Stimulated activated CD4-positive, alpha-beta T cell treated with anti-CD3 and anti-CD28 coated beads, Interleukin-2, amount 100 ng/mL, for 48 hours (primary cell): ENCODE measurements at places on chromosomes 13 and 19.

GRCh38 chr19:45772130-45772840 lies 3.2 kb upstream of the SIX5 start:
- no peak for DNase-seq

DNA sequence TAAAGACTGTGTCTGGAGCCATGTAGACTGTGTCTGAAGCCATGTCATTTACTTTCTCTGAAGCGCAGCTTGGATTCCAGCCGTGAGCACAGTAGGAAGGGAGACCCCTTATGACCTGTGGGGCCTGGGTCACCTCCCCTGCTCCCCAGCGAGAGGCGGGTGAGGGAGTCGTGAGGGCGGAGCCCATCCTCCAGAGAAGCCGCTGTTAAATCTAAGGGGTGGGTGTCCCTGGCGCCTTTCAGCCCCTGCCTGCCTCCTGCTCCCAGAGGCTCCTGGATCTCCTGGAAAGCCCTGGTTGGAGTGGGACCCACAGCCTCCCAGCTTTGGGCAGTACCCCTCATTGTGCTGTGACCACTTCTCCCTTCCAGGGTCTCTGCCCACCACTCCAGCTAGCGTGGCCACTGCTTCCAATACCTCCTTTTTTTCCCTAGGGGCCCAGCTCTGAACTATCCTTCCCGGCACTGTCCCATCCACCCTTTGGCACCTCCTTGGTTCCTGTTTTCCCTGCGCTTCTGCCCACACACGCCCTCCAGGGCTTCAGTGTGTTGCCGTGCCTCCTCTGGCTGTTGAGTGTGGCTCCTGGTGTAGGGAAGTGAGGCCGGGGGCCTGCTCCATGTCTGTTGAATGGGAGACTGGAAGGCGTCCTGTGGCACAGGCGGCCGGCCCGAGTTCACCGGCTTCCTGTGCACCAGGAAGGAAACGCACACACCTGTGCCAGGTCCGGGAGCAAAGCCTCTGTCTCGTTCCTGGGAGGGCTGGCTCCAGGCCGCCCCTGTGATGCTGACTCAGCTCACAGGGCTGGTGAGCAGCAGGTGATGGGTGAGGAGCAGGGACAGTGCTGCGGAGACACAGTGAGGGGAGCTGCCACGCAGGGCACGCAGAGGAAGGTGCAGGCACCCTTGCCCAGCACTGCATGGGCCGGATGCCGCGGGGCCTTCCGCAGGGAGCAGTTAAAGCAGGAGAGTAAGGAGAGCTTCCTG lies 29.4 kb downstream of the ATP4B start:
- no peak for DNase-seq

- DNase-seq: no peak
Observed at GRCh38 chr19:1376415-1376805, 7.3 kb upstream of the NDUFS7 start.

DNA sequence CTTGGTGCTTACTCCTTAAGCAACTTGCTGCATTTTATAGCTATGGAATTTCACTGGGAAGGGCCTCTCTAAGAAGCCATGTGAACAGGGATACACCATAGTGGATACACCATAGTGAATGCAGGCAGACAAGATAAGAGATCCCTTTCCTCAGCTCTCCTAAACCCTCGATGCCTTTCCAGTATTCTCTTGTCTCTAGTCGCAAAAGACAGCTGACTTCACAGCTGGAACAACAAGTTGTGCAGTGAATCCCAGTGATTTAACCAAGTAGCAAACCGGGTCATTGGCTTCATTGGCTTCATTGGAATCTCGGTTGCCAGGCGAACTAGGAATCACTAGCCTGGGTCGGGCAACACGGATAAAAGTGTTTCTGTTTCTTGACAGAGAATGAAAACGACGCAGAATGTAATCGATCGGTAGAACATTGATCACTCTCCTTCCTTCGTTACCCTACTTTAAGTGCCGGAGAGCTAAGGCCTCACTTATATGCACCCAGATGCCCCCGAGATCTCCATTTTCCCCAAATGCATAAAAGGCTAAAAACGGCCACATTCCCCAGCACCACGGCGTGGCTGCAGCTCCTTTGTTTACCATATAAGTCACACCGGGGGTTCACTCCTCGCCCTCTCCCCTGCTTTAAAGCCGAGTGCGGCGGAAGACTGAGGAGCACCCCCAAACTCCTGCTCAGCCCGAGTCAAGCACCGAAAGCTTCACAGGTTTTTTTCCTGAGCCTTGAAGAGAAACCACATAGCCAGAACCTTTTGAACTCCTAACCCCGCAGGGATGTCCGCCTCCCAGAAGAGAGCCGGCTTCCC lies 674 bp downstream of the TRPC4 start:
- no peak for DNase-seq

DNA sequence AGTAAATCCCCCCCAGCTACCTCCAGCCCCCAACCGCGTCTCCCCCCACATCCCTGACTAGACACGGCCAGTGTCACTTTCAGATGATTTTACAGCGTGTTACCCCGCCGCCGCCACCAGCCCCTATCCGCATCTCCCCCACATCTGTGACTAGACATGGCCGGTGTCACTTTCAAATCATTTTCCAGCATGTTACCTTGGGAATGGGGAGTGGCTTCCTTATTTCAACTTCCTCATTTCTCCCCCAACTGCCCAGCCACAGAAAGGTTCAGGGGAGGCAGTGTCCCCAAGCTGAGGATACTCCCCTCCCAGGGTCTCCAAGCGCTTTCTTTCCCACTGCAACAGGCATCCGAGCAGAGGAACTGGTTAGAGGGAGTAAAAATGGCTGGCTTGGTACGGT lies 18.4 kb downstream of the ADGRL1 start:
- no peak for DNase-seq
